Calu3 (cell line): ENCODE measurements at places on chromosomes 12 and 14.

DNA sequence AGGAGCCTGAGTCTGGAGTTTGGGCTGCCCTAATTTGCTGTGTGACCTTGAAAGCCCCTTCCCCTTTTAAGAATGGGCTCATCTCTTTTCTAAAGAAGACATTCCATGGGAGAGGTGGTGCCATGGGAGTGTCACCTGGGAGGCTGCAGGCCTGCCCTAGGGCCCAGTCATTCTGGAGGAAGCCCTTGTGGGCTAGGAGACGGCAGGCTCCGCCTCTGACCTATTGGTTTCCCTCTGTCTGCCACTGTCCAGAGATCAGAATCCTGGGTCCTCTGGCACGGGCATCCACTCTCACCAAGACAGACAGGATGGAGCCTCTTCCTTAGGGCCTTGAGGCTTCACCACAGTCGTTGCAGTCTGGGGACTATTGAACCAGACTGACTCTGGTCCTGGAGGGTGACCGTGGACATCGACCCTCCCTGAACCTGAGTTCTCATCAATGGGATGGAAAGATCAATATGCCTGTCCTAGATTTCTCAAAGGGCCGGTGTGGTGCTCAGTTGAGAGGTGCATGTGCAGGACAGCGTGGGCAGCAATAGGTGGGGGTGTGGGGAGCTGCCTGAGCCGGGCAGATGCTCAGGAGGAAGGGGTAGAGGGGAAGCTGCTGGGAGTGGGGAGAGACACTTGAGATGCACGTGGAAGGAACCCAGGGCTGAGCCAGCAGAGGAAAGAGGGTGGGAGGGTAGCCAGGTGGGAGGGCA, 12.2 kb upstream of the CLMN start:
- DNase-seq, result no peak

DNA sequence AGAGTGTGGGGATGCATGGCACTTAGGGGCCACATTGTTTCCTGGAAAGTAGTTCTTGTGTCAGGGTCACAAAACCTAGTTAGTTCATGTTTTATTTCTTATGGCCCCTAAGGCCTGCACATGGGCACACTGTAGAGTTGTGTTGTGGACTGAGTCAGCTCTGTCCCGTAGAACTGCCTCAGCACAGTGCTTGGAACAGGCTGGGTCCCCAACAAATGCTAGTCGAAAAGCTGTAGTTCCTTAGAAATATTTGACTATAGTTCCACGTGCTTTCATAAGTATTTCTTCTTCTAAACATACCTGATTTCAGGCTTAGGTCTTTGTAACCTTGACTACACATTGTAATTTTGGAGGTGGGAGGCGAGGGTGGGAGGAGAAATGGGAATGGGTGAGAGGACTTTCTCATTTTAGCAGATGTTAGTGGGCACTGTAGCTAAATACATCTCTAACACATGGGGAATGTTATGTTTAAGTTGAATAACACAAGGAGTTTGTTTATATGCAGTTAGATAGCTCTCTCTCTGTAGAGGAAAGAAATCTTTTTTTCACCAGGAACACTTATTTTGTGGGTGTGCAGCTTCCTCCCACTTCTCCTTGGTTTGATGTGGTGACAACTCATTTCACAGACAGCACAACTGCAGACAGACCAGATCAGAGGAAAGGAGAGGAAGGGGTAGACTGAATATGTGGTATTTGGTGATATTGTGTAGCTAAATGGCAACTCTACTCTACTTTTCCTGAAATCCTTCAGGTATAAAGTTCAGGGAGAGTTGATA, 39.5 kb upstream of the DACT1 start:
- DNase-seq, result no peak

DNA sequence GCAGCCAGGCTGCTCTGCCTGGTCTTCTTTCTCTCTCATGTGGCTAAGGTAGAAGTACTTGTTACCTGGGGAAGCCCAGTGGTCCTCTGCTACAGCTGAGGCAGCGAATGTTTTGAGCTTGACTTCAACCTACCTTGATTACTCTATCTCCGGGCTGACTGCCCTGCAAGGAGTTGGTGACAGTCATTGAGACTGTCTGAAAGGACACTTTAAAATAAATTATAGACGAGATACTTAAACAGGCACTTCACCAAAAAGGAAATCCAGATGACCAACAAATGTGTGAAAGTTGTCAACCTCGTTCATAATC, 474 bp upstream of the CIT start:
- no peak for DNase-seq

- DNase-seq, result no peak
Observed at GRCh38 chr14:94773061-94773648, 3.2 kb upstream of the GSC start.

DNA sequence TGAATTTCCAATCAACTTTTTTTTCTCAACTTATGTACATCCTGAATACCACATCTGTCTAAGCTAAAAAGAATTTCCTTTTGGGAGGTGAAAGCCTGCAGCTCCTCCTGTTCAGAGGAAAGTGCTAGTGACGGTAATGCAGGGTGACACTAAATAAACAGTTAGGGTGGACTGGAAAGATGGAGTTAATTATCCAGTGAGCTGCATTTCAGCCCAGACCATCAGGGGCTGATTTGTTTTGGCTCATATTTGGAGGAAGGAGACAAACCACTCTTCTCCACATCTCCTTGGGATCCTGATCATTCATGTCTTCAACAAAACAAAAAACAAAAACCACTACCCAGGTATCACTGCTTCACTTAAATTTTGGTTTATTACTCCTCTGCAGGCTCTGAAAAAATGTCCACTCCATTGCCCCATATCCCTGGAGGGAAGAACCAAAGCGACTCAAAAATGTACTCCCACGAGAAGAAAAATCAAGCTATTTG, 5.1 kb upstream of the SIX1 start:
- DNase-seq, result no peak

- DNase-seq, result no peak
Observed at GRCh38 chr12:25877446-25877845, 81.0 kb upstream of the RASSF8 start.

DNA sequence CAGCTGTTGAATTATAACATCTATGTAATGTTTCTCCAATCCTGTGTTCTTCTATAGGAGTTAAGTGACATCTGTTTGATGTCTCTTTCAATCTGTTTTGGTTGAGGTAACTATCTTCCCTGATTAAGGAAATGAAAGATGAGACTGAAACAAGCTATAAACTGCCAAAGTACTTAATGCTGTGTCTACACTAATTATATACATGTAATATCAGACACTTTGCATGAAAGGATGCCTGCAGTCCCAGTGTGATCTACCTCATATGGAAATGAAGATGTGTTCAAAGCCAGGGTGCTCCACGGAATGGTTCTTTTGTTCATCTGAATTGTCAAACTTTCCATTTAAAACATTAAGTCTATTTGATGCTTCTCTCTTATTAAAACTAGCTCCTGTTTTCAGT, 958.3 kb downstream of the GALC start:
- no peak for DNase-seq

- no peak for DNase-seq
Observed at GRCh38 chr14:93173943-93174395, 10.7 kb downstream of the MOAP1 start.
